Activated CD4-positive, alpha-beta T cell treated with anti-CD3 and anti-CD28 coated beads, Interleukin-2, Interleukin-4, amounts not matched to agents 100 ng/mL and 50 ng/mL, durations not matched to agents 16 hours and 8 hours (primary cell): ENCODE measurements at places on chromosomes 2 and 18.

DNA sequence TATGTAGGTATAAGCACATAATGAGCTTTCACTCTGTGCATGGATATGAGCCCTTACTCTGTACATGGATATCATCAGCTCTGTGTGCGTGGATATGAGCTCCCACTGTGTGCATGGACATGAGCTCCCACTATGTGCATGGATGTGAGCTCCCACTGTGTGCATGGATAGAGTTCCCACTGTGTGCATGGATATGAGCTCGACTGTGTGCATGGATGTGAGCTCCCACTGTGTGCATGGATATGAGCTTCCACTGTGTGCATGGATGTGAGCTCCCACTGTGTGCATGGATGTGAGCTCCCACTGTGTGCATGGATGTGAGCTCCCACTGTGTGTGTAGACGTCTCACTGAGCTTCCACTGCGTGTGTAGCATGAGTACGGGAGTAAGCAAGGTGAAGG lies 149.3 kb upstream of the ALKAL2 start:
- DNase-seq, result no peak

DNA sequence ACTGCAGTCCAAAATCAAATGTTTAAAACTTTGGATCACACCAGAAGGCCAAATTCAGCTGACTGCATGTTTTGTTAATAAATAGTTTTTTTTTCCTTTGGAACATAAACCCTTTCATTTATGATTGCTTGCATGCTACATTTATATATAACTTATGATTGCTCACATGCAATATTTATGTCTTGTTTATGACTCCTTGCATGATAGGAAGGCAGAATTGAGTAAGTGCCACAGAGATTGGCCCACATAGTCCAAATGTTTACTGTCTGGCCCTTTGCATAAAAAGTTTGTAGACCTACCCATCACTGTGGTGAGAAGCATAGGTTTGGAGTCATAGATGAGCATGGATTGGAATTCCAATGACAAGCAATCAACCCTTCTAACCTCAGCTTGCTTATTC lies 30.8 kb downstream of the WDFY1 start:
- DNase-seq, result no peak

- DNase-seq, result no peak
Observed at GRCh38 chr2:95374451-95374920, 28.0 kb upstream of the FAHD2A start.

GRCh38 chr18:26046419-26047077 lies 43.9 kb downstream of the SS18 start:
- no peak for DNase-seq

DNA sequence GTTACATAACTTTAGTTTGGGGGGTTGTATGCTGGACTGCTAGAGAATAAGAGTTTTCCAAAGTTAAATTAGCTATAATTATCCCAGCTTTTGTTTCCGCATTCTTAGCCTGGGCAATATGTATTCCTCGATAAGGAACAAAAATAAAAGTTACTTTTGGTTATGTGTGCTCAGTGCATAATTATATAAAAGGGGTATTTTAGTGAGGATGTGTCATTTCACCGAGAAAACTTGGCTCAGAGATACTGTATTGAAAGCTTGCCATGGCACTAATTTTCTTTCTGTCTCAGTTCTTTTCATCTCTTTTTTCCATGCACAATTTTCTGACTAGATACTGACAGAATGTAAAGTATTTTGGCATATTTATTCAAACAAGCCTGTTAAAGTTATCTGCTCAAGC lies 28.2 kb downstream of the ARHGAP15 start:
- no peak for DNase-seq

DNA sequence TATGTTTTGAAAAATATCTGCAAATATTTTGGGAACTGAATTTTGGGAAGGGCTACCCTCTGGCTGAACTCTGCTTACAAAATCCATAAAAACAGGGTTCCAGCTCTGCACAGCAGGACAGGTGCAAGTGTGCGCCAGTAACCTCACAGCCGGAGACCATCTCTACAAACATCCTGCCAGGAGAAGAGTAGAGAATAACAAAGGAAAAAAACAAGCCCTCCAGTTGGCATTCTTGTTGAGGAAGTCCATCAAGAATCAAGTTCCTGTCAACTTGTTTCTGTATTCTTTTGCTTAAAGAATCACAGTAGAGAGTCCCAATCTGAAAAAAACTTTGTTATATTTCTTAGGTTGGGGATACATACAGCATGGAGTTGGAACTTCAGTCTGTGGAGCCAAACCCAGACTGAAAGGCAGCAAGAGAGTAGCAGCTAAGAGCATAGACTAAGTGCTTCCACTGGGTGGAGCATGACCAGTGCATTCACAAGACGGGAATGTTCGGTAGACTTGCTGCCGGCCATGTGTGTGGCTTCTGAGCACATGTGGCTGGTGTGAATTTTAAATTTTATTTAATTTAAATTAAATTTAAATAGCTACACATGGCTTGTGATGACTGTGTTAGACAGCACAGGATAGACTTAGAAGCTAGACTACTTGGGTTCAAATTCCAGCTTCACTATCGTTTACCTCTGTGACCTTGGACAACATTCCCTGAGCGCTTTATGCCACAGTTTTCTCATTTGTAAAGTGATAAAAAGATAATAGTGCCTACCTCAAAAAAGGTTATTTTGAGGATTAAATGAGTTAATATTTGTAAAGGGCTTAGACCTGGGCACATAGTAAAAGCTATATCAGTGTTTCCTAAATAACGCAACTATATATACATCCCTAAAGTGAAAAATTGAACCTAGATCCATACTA lies 41.9 kb downstream of the SPTBN1 start:
- no peak for DNase-seq

GRCh38 chr18:45518311-45519155 lies 96.7 kb upstream of the SLC14A2 start:
- DNase-seq, result no peak

DNA sequence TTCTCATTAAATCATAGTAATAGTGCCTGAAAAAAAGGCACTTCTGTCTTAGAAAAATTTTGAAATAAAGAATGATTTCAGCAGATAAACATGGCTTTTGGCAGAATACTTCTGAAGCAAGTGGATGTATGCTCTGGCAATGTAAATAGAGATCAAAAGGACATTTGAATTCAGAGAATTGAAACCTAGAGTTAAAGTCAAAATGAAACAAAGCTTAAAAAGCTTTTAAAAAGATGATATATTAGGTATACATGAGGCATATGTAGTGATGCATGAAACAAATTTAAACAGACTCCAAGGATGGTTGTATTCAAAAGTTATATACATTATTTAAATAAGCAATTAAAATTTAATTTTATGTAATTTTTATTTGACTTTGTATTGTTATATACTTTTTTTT lies 1344.5 kb upstream of the TMEFF2 start:
- no peak for DNase-seq

- no peak for DNase-seq
Observed at GRCh38 chr2:241151934-241152660, 1.8 kb downstream of the PPP1R7 start.

GRCh38 chr18:69401226-69401971 lies 711 bp downstream of the DOK6 start:
- DNase-seq, result no peak

DNA sequence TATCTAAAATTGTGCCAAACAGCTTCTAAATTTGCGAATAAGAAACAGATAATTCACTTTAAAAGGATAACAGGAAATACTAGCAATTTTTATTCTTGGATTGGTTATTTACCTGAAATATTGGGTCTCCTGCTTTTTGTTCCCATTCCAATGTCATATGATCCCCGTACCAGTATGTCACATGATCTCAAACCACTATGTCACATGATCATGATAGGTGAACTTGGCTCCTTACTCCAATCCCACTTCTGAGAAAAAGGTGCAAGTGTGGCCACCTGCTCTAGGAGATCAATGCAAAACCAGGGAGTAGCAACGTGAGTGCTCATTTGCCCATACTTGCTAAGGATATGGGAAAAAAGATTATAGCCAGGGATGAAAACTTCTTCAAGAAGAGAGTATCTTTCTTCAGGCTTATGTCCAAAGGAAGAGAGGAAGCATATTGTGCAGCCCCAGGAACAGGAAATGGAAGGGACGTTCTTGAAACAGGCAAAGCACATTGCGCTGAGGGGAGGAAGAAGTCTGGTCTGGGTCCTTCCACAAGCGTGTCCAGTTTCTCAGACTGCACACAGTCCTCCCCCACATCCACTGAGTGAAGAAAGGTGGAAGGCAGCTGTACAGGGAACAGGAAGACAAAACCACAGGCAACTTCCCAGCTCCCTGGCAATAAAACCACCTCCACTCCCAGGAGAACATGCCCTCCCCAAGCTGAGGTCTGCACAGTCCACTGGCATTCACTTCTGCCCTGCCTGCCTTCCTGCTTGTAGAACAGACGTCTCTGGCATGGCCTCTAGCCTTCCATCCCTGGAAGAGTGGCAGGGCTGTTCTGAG lies at the start of gene LYG2:
Gene LYG2, minus strand, starts transcription at position 176 of the 828 bp plus-strand sequence. CDS start 1,406 bp downstream, outside the sequence.
- no peak for DNase-seq

DNA sequence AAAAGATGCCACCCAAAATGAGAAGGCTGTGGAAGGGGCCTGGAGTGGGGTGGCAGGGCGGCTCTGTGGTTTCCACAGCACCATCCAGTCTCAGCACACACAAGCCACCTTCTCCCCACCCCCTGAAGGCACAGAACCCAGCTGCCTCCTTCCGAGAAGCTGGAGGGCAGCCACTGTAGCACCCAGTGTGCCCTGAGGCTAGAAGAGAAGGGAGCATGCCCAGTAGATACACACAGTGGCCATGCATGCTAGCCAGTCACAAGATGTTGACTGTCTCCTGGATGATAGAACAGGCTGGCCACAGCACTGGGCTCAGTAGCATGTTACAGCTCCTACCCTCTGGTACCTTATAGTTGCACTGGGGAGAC lies 148.9 kb upstream of the EPAS1 start:
- DNase-seq, result no peak

- DNase-seq, result peak; percentile 39
Observed at GRCh38 chr2:219178377-219179175, 501 bp downstream of the RETREG2 start.

DNA sequence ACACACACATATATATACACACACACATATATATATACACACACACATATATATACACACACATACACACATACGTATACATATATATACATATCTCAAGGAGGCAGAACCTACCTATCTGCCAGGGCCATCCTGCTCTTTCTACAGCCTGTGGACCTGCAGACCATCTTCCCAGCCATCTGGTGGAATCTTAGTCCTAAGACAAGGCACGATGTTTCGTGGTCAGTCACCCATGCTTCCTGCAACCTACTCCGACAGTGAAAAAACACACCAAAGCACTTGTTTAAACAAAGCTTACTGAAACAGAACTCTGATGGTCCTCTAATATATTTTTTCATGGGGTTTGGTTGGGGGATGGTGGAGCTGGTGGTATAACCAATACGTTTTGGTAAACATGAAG lies 164.2 kb upstream of the ZNF521 start:
- DNase-seq, result no peak

- no peak for DNase-seq
Observed at GRCh38 chr2:235510318-235510717, 16.5 kb downstream of the AGAP1 start.

DNA sequence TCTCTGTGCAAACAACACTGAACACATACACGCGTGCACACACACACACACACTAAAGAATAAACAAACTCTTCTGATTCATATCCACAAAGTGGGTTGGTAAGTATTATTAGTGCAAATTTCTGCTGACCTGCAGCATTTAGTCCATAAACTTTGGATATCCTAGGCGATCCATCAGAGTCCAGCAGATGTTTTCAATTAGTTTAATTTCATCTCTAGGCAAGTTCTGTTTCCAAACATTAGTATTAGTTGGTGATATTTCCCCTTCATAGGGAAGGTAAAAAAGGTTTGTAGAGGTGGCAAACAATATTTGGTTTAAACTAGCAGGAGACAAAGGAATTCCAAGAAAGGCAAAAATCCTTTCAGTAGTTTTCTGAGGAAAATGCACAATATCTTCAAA lies 5.7 kb downstream of the DSEL start:
- DNase-seq, result no peak

DNA sequence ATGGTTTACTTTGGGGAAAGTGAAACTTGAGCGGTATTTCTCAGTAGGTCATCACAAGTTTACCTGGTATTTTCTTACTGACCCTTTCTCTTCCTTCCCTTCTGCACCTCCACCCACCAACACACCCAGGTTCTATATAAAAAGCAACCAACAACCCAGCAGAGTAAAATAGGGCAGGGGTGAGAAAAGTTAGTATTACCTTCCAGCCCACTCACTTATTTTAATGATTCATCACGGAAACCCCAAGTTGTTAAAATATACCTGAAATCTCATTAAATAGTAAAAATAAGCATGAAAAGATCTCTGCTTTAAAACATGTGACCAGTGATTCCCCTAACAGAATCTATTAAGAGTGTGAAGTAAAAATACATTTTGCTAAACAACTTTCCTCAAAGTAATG lies 306.1 kb downstream of the ZEB2 start:
- no peak for DNase-seq

GRCh38 chr18:74336656-74337055 lies 21.0 kb downstream of the C18orf63 start:
- DNase-seq, result no peak

DNA sequence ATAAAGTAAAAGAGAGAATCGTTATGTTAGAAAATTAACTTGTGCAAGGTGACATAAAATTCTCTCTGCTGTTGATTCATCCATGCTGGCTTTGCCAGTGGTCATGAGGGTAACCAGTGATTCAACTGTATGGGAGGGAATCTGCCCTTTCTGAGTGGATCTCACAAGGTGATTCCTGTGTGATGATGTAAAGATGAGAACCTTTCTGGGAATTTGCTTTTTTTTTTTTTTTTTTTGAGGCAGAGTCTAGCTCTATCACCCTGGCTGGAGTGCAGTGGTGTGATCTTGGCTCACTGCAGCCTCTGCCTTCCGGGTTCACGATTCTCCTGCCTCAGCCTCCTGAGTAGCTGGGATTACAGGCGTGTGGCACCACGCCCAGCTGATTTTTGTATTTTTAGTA lies 23.3 kb downstream of the RAB31 start:
- no peak for DNase-seq

- DNase-seq, result no peak
Observed at GRCh38 chr2:145599756-145600155, 1079.8 kb upstream of the ZEB2 start.

DNA sequence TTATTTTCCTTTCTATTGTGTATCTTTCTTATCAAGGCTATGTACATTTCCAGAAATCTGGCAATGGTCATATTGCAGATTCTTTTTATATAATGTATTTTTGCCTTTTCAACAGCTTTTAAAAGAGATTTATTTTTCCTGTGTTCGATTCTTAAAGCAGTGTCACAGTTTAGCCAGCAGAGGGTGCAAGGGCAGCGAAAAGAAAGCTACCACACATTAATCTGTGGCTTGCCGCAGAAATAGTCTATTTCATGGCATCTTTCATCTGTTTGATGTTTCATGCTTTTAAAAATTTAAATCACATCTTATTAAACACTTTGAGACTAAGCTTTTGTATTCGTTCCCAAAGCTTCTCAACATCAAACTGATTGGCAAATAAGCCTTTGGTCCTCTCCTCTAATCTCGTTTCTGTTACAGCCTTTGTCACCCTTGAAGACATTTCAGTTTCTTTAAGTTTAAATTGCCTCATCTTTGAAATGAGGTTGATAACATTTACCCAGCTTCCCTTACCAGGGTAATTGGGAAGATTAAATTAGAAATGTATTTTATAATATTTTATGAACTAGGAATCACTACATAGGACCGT lies 73.3 kb downstream of the PIK3C3 start:
- DNase-seq, result peak; percentile 39

- no peak for DNase-seq
Observed at GRCh38 chr18:6730416-6731221, 1.1 kb downstream of the ARHGAP28 start.

GRCh38 chr2:78175645-78176044 lies 653.5 kb upstream of the LRRTM4 start:
- DNase-seq, result no peak
